ENCODE measurements at places on chromosomes 12 and 14. TPM values are rescaled to one million over a fixed set of nuclear protein-coding genes. Genes with fewer than 3 reads are reported as not detected.

DNA sequence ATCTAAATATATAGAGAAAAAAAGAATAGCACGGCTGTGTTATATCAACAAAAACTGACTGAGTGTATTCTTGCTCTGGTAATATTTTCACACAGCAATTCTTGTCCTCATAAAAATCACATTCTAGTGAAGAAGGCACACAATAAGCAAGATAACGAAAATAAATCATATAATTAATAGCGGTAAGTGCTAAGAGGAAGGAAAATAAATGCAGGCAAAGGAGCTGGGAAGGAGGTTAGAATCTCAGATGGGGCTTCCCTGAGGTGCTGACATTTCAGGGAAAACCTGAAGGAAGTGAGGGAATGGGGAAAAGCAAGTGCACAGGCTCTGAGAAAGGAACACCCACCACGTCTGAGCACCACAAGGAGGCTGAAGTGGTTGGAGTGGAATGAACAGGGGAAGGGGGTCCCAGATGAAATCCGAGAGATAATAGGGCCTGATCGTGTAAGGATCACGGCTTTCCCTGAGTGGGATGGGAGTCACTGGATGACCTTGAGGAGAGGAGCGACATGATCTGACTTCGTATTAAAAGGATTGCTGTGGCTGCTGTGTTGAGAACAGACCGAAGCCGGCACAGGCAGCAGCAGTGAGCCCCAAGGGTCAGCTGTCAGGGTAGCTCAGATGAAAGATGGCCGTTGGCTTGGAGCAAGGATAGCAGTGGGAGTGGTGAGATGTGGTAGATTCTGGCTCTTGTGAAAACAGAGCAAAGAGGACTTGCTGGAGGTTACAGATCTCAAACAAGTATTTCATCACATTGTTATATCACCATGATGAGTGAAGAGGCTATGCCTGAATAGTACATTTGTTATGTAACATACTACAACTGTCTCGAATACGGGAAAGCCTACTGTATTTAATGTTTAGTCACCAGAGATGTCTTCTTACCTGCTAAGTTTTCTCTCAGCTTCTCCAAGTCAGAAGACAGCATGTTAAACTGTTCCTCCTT, 67.1 kb upstream of the VPS33A start:
- no peak for DNase-seq

GRCh38 chr12:112353393-112353792, 28.8 kb downstream of the HECTD4 start:
- DNase-seq: no peak

The TSPAN8 gene
- 3.4 TPM for total RNA-seq

- no peak for DNase-seq
Measured at GRCh38 chr14:50714450-50715073, 46.5 kb upstream of the SAV1 start.

The SMIM41 gene
- 0.50 TPM for total RNA-seq

The KRT6A gene
- total RNA-seq: 22,053 TPM

The MFAP5 gene
- total RNA-seq: 27.7 TPM

DNA sequence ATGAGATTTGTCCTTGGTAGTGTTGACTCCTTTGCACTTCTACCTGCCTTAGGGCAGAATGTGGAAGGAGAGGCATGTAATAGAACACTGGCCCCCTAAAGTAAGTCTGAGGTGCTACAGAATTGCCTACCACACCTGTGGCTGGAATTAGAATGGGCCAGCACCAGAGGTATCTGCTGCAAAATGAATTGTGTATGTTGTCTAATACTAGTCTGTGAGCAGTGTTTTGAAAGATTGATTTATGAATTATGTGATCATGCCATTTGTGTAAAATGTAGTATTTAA, 5.7 kb upstream of the STYX start:
- no peak for DNase-seq

GRCh38 chr14:103328941-103329340, 5.1 kb upstream of the EIF5 start:
- DNase-seq: no peak

The BMP4 gene
- total RNA-seq: 24.8 TPM

DNA sequence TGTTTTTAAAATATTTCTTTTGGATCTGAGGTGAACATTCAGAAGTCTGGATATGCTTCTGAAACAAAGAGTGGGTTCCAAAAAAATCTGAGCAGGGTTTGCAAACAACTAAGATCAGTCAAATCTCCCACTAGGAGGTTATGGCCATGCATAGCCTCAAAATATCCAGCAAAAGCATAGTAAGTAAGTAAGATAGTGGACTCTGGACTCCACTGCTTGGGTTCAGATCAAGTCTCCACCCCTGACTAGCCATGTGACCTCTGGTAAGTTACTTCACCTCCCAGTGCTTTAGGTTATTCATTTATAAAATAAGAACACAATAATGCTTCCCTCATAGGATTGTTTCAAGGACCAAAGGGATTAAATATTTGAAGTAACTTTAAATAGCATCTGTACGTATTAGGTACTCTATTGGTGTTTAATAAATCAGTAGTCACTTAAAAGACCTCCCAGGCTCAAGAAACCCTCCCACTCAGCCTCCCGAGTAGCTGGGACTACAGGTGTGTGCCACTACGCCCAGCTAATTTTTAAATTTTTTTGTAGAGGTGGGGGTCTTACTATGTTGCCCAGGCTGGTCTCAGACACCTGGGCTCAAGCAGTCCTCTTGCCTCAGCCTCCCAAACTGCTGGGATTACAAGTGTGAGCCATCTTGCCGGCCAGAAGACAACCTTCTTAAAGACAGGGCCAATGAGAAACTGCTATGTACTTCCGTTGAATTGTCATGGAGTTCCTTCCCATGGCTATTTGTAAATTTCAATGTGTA, 95.7 kb upstream of the SOX5 start:
- no peak for DNase-seq

The DAO gene
- total RNA-seq: not detected

- no peak for DNase-seq
Measured at GRCh38 chr14:93736378-93737014, 51.8 kb downstream of the PRIMA1 start.

The TAS2R42 gene
- not detected for total RNA-seq

The KRT72 gene
- total RNA-seq: not detected

- no peak for DNase-seq
Measured at GRCh38 chr14:101251812-101252442, 309.4 kb upstream of the DIO3 start.

The MMP14 gene
- 67.9 TPM for total RNA-seq

The CLEC1B gene
- not detected for total RNA-seq

- no peak for DNase-seq
Measured at GRCh38 chr12:26302776-26303175, 107.4 kb downstream of the SSPN start.

The GALC gene
- total RNA-seq: 15.8 TPM

- no peak for DNase-seq
Measured at GRCh38 chr14:46596236-46596635, 55.3 kb downstream of the RPL10L start.

The GNG2 gene
- total RNA-seq: 5.4 TPM

DNA sequence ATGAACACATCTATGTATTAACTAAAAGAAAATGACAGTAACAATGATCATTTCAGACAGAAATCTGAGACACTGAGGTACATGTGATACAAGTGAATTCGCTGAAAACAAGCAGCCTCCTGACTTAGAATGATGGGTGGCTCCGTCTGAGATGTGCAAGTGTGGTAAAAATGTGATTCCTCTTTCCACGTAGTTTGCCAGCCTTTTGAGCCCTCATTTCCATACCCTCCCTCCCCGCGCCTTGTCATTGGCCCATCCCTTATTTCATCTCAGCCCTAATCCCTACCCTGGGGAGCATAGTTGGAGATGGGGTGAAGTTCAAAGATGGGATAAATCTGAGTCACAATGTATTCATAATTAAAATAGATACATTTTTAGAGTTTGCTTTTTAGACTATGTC, 107.8 kb downstream of the BMP4 start:
- no peak for DNase-seq

DNA sequence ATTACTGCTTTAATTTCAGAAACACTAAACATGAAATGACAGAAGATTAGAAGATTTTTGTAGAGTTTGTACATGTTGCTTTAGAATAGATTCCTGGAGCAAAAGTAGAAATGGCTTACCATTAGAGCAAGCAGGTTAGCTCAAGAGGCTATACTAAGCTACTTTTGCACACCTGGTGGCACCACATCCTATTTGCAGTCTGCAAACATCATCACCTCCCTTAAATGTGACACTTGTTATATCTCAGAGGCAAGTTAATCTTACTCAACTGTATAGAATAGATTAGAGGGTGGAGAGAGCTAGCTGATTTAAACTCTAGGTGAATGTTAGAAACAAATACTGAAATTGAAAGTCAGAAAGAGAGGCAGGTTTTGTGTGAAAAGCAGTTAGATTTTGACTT, 30.7 kb upstream of the OR4E1 start:
- DNase-seq: no peak

- DNase-seq: peak; percentile 31
Measured at GRCh38 chr14:49999146-49999761, 106.4 kb downstream of the ARF6 start.

GRCh38 chr12:90757957-90758356, 197.0 kb downstream of the CCER1 start:
- DNase-seq: no peak

GRCh38 chr12:84201976-84202375, 710.6 kb downstream of the SLC6A15 start:
- no peak for DNase-seq

DNA sequence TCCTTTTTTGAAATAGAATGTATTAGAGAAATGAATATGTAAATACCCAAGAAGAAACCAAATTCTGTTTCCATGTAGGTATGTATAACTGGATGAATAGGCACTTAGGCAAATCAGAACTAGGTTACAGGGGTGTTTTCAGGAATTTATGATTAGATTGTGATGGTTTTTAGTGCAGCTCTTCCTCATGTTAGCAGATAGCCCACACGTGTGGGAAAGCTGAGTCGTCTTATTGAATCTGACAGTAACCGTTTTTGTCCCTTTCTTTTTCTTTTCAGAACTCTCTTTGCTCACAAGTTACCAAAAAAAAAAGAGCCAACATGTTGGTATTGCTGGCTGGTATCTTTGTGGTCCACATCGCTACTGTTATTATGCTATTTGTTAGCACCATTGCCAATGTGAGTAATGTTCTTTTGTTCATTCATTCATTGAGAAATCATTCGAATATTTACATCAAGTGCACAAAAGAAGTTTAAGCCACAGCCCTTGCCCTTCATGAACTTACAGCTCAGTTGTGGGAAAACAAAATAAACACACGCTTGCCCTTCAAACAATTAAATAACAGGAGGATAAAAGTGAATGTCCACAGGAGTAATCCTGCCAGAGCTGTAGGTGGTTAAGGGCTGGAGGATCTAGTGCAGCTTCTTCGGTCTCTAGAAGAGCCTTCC, 14.8 kb downstream of the EMP1 start:
- no peak for DNase-seq

The ETNK1 gene
- total RNA-seq: 36.4 TPM

DNA sequence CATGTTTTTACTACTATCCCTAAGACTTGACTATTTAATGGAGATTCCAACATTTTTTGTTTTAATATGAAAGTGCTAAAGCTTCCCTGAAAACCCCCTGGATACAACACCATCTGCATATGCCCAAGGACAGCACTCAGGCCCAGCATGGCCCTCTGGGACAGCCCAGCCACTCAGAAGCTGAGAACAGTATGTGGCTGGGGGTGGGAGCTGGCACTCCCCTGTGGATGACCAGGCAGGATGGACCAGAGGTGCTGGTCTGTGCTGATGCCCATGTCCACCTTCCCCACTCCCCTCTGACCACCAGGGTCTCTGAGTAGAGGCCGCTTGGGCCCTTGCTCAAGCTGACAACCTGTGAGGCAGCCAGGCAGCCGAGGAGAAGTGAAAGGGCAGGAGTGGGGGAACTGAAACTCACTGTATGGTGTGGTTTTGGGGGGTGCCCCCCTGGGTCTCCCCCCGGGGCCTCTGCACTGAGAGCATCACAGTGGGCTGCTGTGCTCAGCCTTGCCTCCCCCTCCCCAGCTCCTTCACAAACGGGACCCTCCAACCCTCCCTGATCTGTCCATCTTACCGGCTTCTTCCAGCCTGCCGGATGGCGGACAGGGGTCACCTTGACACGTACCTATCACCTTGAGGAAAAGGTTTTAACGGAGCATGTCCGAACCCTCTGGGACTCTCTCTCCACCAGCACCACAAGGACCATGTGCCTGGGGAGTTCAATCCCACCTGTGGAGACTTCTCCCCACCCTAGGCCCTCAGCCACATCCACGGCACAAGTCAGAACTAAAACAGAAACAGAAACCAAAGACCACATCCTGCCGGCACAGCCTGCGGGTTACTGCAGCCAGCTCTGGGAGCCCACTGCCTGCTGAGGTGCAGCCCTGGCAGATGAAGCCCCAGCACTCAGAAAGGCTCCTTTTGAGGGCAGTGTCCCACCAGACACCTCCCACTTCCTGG, at the start of gene TMEM229B:
TSS of gene TMEM229B (minus strand) at position 785 of the 957 bp plus-strand sequence. CDS start 14,798 bp downstream, outside the sequence.
- DNase-seq: peak; percentile 41

Data from esophagus squamous epithelium (tissue), 5 donors.